ENCODE measurements at places on chromosomes 3 and 15.

DNA sequence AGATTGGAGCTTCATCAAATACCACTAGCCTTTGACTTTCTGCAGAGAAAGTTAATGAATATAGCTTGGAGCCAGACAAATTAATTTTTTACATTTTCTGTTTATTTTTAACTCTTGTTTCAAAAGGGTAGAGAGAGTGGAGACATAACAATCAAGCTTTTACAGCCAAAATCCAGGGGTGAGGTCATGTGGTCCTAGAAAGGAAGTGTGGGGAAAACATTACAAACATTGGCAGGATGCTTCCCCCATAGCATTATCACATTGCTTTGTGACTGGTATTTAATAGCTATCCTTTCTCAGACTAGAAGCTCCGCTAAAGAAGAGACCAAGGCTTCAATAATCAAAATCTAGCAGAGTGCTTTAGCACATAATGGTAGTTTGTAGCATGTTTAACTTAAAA lies 46.4 kb upstream of the PHLDB2 start:
- DNase-seq, result no peak

GRCh38 chr15:70159001-70159712 lies 61.4 kb upstream of the TLE3 start:
- no peak for DNase-seq

DNA sequence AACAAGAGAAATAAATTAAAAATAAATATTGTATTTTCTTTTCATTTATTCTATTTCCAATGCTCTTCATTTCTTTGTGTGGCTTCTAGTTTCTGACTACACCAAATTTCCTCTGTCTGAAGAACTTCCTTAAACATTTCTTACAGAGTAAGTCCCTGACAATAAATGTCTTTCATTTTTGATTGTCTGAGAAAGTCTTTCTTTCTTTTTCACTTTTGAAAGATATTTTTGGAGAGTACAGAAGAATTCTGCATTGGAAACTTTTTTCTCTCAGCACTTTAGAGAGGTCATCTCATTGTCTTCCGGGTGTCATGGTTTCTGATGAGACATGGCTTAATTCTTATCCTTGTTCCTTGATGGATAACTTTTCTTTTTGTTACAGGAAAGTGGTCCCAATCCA lies 119.6 kb downstream of the MOBP start:
- DNase-seq, result no peak

DNA sequence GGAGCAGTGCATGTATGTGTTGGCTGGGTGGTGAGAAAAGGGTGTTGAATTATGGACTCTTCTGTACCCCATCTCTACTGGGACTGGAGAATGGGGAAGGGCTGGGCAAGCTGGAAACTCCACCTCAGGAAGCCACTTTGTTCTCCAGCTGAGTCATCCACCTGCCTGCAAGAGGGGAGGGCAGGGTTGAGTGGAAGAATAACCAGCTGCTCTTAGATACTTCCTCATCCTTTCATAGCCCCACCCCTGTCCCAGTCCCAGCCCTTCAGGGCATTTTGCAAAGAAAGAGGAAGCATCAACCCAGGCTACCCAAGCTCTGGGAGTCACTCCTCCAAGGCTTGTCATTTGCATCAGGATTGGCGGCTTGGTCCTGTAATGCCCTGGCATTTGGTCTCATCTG lies 33.1 kb downstream of the RAB11A start:
- no peak for DNase-seq

- no peak for DNase-seq
Measured at GRCh38 chr3:23668430-23668904, 137.3 kb upstream of the UBE2E1 start.

DNA sequence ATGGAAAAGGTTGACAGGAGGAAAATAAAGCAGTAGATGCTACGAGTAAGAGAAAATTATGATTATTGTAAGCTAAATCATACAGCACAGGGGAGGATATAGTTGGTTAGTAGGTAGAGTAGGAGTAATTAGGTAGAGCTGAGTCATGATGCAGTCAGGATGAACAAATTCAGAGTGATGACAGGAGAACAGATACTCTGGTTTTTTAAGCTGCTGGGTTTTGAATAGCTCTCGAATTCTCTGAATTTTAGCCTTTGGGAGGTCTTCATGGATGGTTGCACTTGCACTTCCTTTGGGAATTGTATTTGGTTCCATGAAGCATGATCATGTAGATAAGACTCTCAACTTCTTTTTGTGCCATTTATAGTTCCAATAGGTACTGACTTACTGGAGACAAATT lies 96.2 kb downstream of the ECT2 start:
- no peak for DNase-seq

GRCh38 chr3:37132334-37132733 lies 42.0 kb downstream of the LRRFIP2 start:
- DNase-seq, result no peak

DNA sequence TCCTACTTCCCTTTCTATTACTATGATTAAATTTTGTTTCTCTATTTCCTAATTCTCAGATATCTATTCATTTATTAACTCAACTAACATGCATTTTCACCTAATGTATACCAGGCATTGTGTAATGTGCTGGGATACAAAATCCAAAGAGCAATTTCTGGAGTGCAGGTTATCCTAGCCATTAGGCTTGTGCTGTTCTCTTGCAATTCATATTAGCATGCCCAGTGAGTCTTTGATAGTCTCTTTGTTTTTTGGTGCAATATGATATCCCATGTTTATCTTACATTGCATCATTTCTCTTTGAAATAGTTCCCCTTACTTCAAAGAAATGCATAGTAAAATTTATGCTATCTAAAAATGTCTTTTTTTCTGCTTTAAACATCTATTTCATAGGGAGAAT lies 13.9 kb upstream of the DPPA4 start:
- no peak for DNase-seq

- DNase-seq, result no peak
Measured at GRCh38 chr3:42092006-42092405, 849 bp downstream of the TRAK1 start.

GRCh38 chr3:71127844-71128243 lies 455.7 kb downstream of the FOXP1 start:
- no peak for DNase-seq

DNA sequence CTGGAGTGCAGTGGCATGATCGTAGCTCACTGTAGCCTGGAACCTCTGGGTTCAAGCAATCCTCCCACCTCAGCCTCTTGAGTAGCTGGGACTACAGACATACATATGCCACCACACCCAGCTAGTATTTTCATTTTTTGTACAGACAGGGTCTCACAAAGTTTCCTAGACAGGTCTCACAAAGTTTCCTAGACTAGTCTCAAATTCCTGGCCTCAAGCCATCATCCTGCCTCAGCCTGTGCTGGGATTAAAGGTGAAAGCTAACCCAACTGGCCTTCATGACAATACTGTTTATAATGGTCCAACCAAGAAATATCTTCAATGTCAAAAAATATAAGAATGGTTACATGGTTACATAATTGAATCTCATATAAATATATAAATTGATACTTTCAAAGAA lies 24.0 kb downstream of the GPR176 start:
- no peak for DNase-seq

- DNase-seq, result no peak
Measured at GRCh38 chr3:126927846-126928245, 55.1 kb upstream of the PLXNA1 start.

DNA sequence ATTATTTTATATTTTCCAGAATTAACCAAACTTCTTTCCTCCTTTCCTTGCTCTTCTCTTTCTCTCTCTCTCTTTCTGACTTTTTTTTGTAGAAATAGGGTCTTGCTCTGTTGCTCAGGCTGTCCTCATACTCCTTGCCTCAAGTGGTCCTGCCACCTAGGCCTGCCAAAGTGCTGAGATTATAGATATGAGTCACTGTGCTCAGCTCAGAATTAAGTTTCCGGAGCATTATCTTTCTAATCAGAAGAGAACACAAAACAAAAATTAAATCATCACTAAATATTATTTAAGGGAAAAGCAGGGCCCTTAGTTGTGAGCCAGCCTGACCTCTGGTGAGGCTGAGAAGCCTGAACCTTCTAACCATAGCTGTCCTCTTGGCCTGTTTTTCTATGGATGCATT lies 168.2 kb downstream of the SOX2 start:
- no peak for DNase-seq

DNA sequence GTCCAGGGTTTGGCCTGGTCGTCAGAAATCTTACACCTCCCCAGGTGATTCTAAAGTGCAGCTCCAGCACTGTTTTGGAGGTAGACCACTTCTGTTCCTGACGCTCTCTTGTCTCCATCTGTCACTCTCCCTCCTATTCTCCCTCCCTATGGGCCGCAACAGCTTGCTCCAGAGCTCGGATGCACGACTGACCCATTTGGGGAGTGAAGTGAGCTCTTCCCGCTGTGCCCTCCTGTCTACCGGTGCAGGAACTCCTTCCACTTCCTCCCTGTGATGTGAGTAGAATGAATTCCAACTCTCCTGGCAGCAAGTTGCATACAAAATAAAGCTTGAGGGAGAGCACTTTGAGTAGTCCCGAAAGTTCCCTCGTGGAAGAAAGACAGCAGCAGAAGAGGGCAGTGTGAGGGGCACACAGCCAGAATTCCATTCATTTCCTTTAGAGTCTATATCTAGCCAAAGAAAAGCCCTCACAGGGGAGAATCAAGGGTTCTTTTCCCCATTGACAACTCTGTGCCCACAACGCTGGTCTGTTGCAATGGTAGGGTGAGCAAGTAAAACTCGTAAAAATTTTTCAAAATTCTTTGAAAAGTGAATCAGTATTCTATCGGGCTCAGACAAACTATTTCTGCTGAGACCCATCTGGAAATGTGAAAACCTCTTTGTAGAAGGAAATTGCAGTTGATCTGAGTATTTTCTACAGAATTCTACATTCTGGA lies 39.9 kb upstream of the BDH1 start:
- DNase-seq, result no peak

DNA sequence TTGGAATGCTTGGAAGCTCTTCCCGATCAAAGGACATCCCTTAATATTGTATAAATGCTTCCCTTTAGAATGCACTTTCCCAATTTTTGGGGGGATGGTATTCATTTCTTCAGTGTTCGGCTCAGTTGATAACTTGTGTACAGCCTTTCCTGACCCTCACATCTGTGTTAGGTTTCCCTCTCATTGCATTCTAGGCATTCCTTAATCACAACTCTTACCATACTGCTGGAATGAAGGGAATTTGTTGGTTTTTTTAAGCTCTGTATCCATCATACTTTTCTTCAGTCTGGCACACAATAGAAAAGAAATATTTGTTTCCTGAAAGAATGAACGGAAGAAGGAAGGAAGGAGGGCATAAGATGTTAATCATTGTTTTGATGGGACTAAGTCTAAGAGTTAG lies 119.5 kb downstream of the CHST2 start:
- no peak for DNase-seq

GRCh38 chr3:170012683-170013400 lies 25.0 kb upstream of the GPR160 start:
- no peak for DNase-seq

GRCh38 chr15:25989327-25989726 lies 126.2 kb upstream of the ATP10A start:
- DNase-seq, result no peak

DNA sequence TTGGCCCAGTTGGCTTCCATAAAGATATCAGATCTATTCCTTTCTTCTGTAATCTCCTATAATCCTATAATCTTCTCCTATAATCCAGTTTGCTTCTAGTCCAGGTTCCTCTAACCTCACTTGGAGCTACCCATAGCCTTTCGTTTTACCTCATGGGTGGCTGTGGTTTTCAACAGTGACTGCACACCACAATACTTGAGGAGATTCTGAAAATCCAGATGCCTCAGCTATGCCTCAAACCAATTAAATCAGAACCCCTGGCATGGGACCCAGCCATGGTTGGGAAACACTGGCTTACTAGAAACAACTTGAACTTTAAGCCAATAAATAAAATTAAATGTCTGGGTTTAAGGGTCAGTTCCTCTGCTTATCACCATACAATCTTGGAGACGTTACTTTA lies 86.1 kb upstream of the NTRK3 start:
- no peak for DNase-seq

DNA sequence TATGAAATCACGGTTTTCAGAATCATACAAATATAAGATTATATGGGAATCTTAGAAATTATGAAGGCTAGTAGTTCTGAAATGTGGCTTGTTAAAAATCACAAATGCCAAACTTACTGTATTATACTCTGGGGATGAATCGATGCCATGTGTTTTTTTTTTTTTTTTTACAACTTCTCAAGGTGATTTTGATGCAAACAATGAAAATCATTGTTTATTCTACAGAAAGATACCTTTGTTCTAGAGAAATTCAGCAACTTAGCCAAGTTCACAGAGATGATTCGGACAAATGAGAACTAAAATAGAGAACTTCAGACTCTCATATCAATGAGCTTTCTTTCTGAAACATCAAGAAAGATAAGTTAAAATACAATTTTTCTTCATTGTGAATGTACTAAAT lies 92.0 kb downstream of the ZPLD1 start:
- DNase-seq, result no peak

DNA sequence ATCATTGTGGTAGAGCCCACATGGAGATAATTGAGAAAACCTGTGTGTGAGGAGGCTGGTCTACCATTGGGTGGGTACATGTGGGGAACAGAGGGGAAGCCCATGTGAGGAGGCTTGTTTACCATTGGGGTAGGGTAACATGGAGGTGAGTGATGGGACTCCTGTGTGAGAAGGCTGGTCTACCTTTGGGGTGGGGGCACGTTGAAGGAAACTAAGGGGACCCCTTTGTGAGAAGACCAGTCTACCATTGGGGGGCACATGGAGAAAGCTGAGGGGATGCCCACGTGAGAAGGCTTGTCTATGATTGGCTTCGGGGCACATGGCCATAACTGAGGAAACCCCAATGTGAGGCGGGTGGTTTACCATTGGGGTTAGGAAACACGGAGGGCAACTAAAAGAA lies 158.5 kb downstream of the FBLN2 start:
- no peak for DNase-seq

- DNase-seq, result no peak
Measured at GRCh38 chr3:59367150-59367549, 317.3 kb upstream of the CFAP20DC start.

DNA sequence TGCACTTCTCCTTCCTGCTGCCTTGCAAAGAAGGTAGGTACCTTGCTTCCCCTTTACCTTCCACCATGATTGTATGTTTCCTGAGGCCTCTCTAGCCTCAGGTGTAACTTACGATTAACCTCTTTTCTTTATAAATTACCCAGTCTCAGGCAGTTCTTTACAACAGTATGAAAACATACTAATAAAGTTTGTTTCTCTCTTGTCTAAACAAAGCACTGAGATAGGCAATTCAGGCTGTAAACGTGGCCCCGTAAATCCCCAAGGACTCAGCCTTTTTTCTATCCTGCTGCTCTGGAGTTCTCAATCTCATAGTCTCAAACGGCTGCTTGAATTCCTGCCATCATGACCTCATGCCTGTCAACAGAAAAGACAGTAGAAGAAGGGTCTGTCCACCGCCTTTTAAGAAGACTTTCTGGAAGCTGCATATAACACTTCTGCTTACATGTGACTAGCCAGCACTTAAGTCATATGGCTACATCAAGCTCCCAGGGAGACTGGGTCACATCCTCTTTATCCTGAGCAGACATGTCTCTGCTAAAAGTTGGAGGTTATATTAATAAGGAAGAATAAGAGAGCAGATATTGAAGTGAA lies 257.8 kb downstream of the EBLN2 start:
- no peak for DNase-seq

GRCh38 chr15:42547918-42548248 lies 710 bp downstream of the LRRC57 start:
- no peak for DNase-seq
